ENCODE measurements at places on chromosomes 7 and 10.
A peak's percentile ranks its signal among the peaks of the same experiment; 100 is the strongest.

DNA sequence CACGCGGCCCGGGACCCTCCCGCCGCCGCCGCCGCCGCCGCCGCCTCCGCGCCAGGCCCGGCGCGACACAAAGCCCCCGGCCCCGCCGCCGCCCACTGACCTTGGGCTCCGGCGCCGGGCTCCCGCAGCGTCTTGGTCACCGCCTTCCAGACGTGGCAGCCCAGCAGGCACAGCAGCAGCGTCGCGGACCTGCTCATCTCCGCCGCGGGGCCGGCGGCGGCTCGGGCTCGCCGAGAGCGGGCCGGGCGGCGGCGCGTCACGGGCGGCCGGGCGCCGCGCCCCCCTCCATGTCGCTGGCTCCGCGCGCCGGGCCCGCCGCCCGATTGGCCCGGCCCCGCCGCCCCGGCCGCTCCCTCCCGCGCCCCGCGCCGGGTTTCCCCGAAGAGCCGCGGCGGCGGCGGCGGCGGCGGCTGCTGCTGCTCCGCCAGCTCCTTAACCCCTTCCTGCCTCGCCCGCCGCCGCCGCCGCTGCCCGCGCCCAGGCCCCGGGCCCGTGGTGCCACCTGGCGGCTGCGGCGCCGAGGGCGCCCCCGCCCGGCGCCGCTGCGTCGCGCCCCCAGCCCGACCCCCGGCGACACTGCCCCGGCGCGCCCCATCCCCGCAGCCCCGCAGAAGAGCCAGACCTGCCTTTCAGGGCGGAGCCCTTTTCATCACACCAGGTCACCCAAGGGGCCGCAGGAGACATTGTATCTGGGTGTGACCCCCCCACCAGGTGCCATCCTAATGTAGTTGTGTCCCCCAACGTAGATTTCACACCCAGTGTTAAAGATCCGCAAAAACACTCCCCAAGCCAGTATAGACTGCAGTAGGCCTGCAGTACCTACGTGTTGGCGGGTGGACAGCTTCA lies at the start of gene FAM171A1:
TSS of gene FAM171A1 (minus strand) at position 434 of the 846 bp plus-strand sequence. CDS start at position 197, 237 bp downstream.
- DNase-seq = peak; percentile 56

GRCh38 chr7:1961701-1962276 lies 271.0 kb downstream of the MAD1L1 start:
- DNase-seq = peak; percentile 89

GRCh38 chr10:78964274-78964951 lies 104.4 kb upstream of the ZMIZ1 start:
- no peak for DNase-seq

DNA sequence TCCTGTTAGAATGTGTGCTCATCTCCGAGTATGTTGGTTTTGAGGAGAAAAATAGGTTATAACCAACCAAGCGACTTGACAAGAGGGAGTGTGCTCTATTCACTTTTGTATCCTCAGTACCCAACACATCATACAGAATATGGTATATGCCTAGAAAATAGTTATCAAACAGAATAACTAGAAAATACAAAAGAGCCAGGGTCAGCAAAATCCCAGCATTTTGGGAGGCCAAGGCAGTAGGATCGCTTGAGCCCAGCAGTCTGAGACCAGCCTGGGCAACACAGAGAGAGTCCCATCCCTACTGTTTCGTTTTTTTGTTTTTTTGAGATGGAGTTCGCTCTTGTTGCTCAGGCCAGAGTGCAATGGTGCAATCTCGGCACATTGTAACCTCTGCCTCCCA lies 257.9 kb downstream of the PARD3 start:
- DNase-seq = no peak

GRCh38 chr7:2099048-2099957 lies 133.4 kb downstream of the MAD1L1 start:
- no peak for DNase-seq

DNA sequence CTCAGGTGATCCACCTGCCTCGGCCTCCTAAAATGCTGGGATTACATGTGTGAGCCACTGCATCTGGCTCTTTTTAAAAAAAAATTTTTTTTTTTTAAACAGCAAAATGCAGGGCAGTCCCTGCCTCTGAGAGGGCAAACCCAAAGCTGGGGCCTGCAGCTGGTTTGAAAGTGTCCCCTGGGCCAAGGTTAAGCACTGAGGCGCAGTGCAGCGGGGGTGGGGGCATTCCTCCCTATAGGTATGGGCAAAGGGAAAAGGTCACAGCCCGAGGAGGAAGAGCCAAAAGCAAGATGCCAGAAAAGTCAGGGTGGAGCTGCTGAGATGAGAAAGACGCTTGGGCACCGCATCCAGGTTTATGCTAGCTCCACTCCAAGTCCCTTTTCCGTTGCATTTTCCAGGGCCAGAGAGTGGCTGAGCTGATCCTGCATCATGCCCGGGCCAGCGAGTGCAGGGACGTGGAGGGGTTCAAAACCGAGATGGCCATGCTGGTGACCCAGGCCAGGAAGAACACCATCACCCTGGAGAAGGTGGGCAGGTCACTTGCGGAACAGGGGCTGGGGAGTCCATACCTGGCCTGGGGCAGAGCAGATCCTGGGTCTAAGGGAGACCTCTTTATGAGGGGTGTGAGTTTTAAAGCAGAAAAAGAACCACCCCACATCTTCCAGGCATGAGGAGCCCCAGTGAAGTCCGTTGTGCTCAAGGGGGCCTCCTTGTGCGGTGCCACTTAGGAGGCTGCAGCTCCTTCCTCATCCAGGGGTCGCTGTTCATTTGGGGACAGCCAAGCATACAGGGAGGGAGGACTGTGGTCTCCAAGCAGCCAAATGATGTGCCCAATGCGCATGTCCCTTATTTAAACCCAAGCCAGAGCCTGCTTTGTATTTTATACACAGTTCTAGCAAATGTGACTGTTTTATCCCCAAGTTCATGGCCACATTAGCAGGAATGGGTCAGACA lies 7.0 kb upstream of the NDUFB2 start:
- DNase-seq = no peak

DNA sequence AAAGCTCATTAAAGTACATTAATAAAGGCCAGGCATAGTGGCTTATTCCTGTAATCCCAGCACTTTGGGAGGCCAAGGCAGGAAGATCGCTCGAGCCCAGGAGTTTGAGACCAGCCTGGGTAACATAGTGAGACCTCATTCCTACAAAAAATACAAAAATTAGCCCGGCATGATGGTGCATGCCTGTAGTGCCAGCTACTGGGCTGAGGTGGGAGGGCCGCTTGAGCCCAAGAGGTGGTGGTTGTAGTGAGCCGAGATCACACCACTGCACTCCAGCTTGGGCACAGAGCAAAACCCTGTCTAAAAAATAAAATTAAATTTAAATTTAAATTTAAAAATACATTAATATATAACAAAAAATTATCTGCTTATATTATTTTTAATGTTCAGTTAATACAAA lies 7.1 kb upstream of the TAS2R39 start:
- DNase-seq = no peak

DNA sequence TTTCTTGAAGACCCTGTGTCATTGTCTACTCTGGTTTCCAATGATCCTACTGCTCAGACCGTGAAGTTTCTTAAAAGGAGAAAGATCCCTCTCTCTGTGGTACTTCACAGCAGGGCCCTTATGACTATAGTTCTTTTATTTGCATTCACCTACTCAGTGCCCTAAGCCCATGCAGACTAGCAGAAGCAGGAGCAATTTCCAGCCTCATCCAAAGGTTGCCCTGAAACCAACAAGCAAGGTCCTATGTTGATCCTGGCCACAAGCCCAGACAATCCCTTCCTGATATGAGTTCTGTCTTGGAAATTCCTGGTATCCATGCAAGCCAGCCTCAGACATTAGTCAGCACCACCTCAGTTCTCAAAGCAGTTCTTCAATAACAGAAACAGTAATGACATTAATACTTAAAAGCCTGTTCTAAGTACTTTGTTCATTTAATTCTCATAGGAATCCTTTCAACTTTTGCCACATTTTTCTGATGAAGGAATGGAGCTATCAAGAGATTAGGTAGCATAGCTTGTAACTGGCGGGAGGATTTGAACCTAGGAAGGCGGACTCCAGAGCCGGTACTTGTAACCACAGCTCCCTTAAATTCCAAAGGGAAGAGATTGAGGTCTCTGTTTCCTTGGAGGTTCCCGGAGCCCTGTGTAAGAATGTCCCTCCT lies 58.1 kb upstream of the ST8SIA6 start:
- no peak for DNase-seq

- DNase-seq = no peak
Measured at GRCh38 chr10:527416-527815, 162.1 kb downstream of the DIP2C start.

DNA sequence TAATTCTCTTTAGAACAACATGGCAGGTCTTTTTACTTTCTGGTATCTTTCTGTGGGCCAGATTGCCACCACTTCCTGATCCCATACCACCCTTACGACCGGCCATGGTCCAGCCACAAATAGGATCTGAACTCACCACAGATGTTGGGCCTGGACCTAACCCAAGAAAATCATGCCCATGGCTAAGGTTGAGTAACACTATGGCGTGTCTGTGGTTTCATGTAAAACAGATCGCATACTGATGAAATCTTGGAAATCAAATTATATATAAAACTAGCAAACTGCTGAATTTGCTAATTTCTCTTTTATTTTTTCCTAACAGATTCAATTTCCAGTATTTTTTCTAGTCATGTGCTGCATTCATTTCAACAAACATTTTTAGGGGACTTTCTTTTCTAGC lies 77.2 kb downstream of the CH25H start:
- DNase-seq = no peak

DNA sequence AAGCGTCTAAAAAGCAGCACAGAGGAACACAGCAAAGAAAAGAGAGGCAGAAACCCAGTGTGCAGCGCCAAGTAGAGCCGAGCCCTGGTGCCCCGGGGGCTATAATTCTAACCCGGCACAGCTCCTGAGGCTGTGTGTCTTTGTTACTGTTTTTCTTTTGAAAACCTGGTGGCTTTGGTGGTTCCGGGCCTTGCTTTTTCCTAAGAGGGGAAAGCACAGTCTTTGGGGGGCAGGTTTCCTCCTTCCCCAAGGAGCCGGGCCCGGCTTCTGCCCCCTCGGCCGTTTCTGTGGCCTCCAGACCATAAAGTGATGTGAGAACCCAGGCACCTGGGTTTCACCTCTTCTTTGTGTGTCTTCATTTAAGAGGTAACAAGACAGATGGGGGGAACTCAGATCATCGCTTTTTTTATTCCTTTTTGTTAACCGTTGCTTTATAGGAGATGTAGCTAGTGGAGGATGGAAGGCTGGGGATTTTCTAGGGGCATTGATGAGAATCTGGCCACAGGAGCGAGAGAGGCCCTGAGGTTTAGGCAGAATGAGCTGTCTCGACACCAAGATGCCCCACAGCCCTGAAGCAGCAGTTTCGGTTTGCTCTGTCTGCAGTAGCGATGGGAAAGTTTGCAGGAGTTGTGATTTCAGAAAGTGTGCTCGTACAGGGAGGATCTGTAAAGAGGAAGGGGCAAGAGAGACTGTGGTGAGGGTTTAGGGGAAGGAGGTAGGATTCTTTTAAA lies 367.8 kb upstream of the GALNT17 start:
- DNase-seq = peak; percentile 81

DNA sequence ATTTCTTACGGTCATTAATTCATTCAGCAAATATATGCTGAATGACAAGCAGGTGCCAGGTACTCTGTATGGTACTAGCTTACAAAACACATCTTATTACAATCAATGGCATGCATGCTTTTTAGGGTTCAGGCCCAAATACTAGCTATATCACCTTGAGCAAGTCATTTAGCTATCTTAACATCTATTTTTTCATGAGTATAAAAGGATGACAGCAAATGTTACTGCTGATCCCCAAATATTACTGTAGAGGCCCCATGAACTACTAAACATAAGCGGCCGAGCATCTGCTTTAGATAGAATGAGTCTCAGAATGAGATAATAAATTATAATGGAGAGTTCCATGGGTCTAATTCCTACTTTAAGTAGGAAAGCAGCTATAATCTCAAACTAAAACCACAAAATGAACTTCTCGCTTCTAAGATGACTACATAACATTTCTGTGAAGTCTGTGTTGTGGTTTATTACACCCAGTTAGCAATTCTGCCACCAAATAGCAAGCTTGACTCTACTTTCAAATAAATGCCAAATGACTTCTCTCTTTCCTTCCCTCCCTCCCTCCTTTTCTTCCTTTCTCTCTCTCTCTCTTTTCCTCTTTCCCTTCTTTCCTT lies 113.7 kb upstream of the LRRN3 start:
- no peak for DNase-seq

- no peak for DNase-seq
Measured at GRCh38 chr10:71638064-71638821, 81.3 kb downstream of the C10orf105 start.

DNA sequence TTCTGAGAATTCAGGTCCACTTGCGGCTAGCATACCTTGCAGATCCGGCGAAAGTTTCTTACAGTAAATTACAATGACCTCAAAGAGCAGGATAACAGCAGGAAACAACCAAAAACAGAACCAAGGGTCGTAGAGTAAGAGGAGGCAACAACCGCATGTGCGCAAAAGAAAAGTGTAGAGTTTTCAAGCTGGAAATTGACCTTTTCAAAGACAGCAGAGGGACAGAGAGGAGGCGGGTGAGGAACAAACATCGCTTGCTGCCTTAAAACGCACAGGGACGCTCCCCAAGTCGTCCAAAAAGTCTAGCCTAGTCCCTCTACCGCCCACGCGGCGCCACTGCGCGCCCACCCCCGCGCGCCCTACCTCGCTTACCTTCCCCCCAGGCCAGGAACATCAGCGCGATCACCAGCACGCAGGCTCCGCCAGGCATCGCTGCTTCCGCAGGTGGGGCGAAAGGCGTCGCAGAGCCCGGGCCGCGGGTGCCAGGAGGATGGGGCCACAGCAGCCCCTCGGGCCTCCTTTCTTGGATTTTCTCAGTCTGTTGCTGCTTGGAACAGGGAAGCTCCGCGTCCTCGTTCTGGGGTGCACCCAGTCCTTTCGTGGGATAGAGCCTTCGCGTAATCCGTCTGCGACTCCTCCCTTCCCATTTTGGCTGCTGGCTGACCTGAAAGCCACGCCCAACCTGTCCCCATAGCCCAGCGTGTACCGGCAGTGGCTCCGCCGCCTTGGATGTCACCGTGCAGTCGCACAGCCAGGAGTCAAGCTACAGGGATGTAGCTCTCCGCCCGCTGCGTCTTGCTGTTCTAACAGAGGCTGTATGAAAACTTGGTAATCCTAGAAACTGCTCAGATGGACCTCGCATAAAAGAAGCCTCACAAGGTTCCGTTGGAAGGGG lies at the start of gene VWDE:
TSS of gene VWDE (minus strand) at position 579 of the 895 bp plus-strand sequence. CDS start at position 430, 149 bp downstream.
- peak; percentile 11 for DNase-seq

DNA sequence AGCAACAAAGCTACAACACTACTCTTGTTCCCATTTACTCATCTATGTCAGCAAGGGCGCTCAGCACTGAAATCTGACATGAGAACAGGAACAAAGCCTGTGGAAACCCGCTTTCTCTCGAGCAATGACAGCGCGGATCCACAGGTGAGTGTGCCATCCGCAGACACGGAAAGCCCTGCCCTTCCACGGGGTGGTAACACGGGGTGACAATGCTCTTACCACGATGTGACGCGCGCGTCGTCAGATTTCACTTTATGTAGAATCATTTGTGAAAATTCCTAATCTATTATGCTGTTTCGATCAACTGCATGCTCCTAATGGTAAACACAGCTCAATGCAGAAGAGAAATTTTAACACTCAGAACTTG lies 34.4 kb downstream of the ZFAND2A start:
- DNase-seq = no peak

Data from T-helper 2 cell (primary cell).